Glutamatergic neuron (in vitro differentiated cells): ENCODE measurements at places on chromosomes 5 and 9.

GRCh38 chr5:75037106-75037505 is 15.3 kb downstream of the GCNT4 start:
- no peak for DNase-seq

GRCh38 chr5:142246258-142246657 is 78.6 kb downstream of the SPRY4 start:
- no peak for DNase-seq

DNA sequence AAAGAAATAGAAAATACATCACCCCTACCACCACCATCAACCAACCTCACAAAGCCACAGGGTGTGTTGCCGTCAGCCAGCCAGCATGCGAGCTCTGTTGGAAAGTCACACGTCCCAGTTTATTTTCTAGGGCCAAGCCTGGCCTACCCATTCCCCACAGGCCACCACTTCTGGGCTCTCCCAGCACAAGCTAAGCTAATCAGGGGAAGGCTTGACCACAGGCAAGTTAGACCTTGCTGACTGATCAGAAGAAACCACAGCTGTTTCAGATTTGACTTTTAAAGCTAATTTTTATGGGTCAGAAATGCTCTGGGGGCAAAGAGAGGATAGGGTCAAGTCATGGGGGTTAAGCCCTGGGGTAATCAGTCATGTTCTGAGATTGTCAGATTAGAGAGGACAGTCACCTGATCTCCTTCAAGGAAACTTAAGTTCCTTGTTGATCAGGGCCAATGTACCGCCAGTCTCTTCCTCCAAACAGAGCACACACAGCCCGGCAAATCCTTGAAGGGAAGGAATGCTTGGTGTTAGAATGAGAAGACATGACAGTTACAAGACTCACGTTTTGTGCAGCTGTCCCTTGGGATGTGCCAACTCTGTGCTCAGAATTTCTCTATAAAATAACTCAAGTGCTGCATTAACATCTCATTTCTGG is 7.6 kb downstream of the SHB start:
- DNase-seq, result no peak

DNA sequence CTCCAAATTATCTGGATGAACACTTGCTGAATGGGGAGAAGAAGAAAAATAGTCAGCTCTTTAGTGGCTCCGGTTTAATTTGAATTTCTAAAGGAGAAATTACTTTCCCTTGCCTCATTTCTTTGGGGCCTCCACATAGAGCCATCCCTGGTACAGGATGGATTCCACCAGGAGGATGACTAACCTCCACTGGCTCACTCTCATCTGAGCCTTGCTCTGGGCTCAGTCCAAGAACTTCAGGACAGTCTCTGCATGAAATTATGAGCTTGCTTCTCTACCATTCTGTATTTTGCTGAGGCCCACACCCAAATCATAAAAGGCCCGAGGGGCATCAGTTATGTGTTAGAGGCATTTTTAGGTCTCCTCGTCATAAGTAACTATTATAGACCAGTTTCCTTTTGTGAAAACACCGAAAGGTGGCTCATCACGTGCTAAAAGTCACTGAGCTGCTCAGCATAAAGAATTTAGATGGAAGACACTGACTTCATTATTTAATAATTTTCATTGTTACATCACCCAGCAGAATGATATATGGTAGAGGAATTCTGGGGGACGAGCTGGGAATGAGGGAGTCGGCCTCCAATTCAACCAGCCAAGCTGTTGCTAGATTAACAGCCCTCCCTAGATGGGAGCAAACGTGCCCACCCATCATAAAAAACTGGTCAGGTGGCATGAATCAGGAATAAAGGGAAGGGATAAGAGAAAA is 222.1 kb downstream of the TARS1 start:
- no peak for DNase-seq

- no peak for DNase-seq
Observed at GRCh38 chr5:947626-948471, 55.2 kb downstream of the TRIP13 start.

- DNase-seq, result peak; percentile 53
Observed at GRCh38 chr5:128213340-128213739, 129.8 kb downstream of the SLC12A2 start.

- DNase-seq, result no peak
Observed at GRCh38 chr5:158351485-158352125, 492.7 kb upstream of the CLINT1 start.

- no peak for DNase-seq
Observed at GRCh38 chr5:18213666-18214065, 579.4 kb downstream of the TAF11L14 start.

DNA sequence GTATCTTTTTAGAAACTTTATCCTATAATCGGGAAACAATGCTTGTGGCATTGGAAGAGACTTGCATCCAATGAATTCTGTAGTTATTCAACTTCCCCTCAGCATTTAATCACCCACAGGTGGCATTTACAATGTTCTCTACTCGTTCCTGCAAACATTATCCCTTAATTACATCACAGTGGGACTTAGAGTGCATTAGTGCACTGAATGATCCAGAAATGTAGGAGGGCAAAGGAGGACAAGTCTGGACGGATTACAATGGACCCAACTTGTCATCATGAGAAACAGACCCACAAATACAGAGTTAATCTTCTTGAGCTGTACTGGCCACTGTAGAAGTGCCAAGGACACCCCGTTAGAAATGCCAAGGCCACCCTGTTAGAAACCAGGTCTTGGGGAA is 129.1 kb downstream of the DOCK8 start:
- DNase-seq, result no peak

- DNase-seq, result no peak
Observed at GRCh38 chr9:8622871-8623270, 823.3 kb upstream of the DMAC1 start.

DNA sequence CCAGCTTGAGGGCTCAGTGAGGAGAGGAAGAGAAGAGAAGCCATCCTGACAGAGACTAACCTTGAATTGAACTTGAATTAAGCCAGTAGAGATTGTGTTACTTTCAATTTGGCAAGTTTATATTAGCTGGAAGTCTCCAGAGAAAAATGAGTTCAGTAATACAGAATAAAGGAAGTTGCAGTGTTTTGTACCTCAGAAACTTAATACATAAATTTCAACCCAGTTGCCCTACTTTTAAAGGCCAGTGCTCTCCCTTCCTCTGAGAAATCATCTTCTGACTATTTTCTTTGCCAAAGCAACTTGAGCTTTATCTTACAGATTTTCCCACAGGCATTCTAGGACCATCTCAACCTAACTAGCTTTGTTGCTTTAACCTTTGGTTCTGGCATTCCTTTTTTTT is 231.0 kb upstream of the GAS1 start:
- DNase-seq, result no peak

DNA sequence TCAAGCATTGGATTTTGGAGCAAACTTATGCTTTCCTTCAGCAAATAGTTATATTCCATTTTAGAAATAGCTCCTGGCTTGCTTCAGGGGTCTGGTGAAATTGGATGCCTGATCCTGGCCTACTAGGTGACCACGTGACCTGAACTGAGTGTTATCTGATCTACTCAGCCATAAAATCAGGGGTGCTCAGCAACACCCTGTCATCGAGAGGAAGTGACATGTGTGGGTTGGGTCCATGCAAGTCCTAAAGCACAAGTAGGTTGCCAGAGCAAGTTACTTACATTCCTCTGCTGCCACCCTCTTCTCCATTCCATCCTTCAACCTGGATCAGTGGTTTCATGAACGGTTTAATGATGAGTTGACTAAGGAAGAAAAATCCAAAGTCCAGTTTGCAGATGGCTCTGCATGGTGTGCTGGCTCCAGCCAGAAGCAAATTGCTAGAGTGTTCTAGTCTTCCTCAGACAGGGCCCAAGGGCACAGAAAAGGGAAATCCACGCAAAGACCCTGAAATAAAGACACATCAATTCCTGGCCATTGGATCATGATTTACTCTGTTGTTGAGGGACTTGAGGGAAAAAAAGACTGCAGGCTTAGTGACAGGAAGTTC is 2.8 kb upstream of the FAM193B start:
- DNase-seq, result no peak

- no peak for DNase-seq
Observed at GRCh38 chr9:18456624-18457237, 17.2 kb upstream of the ADAMTSL1 start.

- peak; percentile 54 for DNase-seq
Observed at GRCh38 chr5:32325062-32325461, 12.3 kb upstream of the MTMR12 start.

DNA sequence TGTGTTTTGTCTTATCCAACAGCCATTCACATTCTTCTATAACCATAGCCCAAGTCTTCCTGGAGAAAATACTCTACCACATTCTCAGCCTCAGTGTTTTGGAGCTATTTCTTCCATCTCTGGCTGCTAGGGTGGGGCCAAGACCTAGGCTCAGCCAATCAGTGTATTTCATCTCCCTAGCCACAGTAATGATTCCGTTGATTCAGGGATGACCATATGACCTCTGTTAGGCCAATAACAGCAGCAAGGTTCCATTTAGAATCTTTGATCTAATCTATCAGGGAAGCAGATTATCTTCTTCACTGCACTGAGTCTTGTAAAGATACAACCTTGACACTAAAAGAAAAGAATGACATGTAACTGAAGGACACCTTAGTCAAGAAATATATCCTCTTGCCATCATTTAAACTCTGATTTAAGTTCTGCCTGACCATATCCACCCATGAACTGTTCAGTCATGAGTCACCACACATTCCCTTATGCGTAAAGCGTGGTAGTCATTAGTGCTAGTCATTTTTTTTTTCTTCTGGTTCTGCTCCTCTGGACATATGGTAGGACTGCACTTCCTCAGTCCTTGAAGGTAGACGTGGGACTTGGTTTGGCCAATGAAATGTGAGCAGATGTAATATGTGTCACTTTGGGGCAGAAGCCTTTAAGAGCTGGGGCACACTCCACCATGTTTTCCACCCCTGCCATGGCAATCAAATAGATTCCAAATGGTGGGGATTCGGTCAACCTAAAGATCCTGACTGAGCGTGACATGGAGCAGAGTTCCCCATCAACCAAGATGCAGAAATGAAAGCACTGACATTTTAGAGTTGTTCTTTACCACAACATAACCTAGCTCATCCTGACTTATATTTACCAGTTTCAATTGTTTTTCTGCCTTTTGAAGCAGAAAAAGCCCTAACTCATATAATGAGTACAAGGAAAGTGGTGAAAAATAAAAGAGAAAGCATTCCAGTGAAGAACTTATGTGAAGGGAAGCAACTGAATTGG is 12.7 kb upstream of the PRELID2 start:
- no peak for DNase-seq

GRCh38 chr5:163943546-163943945 is 438.1 kb downstream of the MAT2B start:
- DNase-seq, result no peak

- DNase-seq, result no peak
Observed at GRCh38 chr9:11204521-11204920, 591.7 kb upstream of the PTPRD start.

GRCh38 chr5:150036513-150036912 is 36.0 kb downstream of the HMGXB3 start:
- no peak for DNase-seq

- peak; percentile 98 for DNase-seq
Observed at GRCh38 chr5:179060116-179061008, at the start of gene ZNF354C. Gene ZNF354C (plus strand): TSS chr5:179060373. CDS start chr5:179062069, 1,696 bp downstream.

DNA sequence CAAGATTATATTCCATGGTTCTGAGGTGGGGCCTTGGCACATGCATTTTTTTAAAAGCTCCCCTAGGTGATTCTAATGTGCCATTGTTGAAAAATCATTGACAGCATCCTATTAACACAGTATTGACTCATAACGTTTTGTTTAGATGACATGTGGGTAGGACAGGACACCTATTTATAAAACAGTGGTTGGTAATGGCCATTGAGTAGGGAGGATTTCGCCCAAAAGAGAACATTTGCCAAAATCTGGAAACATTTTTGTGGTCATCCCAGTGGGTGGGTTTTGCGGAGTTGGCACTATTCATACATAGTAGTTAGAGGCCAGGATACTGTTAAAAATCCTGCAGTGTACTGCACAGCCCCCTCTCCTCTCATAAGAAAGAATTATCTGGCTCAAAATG is 6.4 kb upstream of the CHD1 start:
- no peak for DNase-seq

GRCh38 chr5:160312134-160312959 is at the start of gene CCNJL:
Gene CCNJL (minus strand): TSS chr5:160312564. CDS start chr5:160311923, 641 bp downstream.
- peak; percentile 87 for DNase-seq

DNA sequence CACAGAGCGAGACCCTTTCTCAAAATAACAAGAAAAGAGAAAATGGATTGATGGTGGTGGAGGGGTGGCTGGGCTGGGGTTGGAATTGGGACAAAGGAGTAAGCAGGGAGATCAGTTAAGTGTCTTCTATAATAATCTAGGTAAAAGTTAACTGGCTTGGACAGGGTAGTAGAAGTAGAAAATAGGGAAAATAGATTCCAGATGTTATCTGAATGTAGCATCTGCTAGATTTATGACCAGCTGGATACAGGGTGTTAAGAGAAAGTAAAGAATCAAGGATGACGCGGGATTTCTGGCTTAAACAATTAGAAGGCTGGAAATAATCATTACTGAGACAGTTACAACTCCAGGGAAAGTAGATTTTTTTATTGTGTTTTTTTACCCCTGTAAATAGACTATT is 13.0 kb downstream of the PPP6C start:
- no peak for DNase-seq

DNA sequence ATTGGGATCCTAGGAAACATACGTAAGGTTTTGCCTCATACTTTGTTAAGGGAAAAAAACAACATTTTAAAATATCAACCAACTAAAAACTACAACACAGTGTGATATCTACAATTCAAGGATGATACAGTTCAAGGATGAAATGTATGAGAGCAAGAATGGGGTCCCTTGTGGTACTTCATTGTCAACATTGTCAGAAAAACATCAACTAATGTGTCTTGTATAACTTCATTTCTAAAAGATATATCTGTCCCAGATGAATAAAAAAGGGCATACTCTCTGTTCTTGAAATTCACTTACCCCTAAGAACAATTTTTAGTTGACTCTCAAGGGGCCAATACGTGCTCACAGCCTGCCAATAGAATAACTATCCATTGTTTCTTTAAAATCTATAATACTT is 1250.5 kb downstream of the PTPRD start:
- no peak for DNase-seq

DNA sequence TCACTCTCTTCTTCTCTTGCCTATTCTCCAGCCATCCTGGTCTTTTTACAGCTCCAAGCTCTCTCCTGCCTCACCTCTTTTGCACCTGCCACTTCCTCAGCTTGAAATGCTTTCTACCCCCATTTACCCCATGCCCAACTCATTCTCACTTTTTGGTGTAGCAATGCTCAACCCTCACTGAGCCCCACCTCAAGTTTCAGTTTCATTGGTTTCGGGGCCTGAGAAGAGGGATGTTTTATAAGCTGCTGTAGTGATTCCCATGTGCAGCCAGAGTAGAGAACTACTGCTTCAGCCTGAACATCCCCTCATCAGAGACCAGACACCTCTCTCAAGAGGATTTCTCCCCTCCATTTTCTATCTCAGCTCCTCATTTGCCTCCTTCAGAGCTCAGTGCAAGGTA is 45.2 kb upstream of the FYB1 start:
- no peak for DNase-seq
